Choroid plexus epithelial cell (primary cell): ENCODE measurements at places on chromosomes 1 and 21.

DNA sequence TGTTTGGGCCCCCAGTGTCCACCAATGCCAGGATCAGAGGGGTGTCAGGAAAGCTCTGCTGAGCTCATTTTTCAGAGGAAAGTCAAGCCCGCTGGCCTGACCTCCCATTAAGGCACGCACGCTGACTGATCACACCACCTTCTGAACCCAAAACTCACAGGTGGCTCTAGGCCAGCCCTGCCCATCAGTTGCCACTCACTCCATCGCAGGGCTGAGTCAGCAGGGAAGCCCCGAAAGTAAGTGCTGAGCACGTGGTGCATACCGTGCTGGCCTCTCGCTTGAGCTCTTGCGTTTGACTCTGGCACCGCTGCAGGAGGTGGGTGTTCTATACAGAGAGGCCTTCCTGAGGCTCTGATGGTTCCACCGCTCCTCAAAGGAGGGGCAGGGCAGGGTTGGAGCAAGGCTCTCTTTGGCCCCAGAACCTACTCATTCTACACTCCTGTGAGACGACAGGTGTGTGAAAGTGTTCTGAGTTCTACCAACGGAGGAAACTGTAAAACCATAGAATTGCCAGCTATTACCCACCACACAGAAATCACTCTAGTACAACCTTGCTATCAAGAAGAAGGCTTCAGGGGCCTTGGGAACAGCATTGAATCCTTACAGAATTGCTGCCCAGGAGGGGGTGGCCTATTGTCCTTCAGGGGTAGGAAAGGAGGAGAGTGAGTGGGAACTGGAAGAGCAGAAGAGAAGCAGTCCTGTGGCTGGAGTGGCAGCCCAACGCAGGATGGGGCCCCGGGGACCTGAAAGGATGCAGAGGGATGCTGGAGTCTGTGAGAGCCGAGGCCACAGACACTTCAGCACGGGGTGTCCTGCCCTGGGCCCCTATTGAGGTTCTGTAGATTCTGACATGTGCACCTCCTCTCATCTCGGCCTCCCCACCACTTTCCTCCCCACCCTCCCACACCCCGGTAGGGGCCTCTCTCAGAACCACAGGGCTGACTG is 214.7 kb upstream of the EDN2 start:
- DNase-seq: no peak

GRCh38 chr1:240693036-240693435 is 81.1 kb upstream of the GREM2 start:
- no peak for DNase-seq

DNA sequence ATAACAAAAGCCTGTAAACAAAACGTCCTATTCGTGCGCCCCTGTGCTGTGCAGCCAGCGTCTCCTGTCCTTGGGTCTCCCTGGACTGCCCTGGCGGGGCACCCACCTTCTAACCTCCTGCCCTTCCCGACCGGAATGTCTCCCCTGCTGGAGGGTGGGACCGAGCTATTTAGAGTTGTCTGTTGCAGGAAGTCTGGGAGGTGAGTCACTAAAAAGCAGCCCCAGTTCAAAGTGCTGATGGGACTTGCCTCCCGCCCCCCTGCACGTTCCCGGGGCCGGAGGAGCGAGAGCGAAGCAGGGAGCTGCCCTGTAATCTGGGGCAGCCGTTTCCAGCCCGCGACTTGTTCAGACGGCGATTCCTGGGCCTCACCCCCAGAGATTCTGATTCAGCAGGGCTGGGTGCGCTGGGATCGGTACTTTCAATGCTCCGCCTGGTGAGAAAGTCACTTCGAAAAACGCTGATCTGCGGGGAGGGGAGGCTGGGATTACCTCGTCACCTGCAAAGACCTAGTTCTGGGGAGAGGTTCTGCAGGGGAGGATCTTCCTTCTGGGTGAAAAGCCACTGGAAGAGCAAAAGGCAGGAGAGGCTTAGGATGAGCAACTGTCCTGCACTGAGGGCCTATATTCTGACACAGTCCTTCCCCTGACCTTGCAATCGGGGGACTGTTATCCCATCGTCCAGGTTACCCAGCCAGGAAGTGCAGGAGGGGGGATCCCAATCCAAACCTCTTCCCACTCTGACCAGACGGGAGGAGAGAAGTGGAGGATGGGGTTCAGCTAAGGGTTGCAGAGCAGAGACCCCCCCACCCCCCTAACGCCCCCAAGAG is 1.2 kb upstream of the DHRS3 start:
- DNase-seq: peak; percentile 82

- no peak for DNase-seq
Measured at GRCh38 chr1:161113915-161114314, 3.9 kb downstream of the PFDN2 start.
